ENCODE measurements at places on chromosomes 11 and 22.

DNA sequence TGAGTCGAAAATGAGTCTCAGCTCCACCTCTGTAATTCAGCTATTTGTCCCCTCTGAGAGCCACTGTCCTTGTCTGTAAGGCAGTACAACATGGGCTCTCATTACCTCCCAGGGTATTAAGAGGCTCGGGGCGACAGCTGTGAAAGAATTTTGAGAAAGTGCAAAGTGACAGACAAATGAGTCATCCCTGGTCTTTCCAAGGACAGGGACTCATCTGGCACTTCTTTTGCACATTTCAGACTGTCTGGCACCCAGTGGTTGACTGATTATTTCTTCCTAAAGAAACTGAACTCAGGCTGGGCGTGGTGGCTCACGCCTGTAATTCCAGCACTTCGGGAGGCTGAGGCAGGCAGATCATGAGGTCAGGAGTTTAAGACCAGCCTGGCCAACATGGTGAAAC, 62.1 kb upstream of the ARFGAP3 start:
- H3K27ac ChIP-seq = no peak overlapping the region
- no peak overlapping the region for H3K4me3 ChIP-seq
- H3K36me3 ChIP-seq = no peaks in the 10 kb centered on the region
- H3K27me3 ChIP-seq = no peaks in the 10 kb centered on the region
- no peaks in the 10 kb centered on the region for H3K4me1 ChIP-seq
- no peak for DNase-seq

DNA sequence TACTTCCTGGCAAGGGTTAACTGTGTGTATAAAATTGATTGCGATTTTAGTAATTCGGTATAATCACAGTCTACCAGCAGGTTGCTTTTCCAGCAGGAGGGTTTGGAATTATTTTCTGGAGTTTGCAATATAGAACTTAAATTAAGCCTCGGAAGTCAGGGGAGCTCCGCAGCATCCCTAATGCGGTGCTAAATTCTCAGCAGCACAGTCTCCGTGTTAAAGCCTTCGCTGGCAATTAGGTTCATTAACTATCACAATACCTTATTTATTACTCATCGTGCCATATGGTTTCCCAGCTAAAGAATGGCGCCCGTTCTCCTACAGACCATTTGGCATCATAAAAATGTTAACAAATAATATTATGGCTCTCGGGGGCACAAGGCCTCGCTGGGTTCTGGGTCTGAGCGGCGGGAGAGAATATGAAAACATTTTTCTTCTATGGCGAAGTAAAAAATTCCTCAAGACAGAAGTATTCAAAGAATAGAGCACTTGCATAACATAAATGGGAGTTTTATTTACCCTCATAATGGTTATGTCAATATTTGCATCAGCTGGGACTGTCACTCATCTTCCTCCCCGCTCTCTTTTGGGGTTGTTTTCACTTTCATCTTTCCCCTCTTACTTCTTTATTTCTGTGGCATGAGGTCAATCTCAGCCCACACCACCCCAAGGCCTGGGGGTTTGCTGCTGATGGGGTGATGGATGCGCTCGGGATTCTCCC, 28.1 kb upstream of the ZBTB16 start:
- no peak overlapping the region for H3K27ac ChIP-seq
- H3K27me3 ChIP-seq = no peaks in the 10 kb centered on the region
- no peaks in the 10 kb centered on the region for H3K4me1 ChIP-seq
- no peak overlapping the region for H3K4me3 ChIP-seq

DNA sequence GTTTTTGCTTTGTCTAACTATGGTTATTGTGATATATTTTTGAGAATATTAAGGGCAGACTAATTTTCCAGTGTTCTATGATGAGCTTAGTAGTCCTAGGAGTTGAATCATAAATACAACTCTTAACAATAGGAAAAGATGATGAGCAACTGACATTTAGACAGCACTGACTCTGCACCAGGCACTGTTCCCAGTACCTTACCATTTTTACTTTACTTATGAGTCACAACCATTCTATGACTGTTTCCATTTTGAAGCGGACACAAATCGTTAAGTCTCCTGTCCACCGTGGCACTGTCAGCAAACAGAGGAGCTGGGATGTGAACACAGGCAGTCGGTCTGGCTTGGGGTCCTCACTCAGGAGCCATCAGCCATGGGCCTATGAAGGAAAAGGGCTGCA, 3.4 kb upstream of the SCGB2A2 start:
- no peak for DNase-seq
- no peaks in the 10 kb centered on the region for H3K4me1 ChIP-seq
- no peak overlapping the region for H3K4me3 ChIP-seq
- H3K27me3 ChIP-seq = no peaks in the 10 kb centered on the region
- no peak overlapping the region for H3K27ac ChIP-seq

DNA sequence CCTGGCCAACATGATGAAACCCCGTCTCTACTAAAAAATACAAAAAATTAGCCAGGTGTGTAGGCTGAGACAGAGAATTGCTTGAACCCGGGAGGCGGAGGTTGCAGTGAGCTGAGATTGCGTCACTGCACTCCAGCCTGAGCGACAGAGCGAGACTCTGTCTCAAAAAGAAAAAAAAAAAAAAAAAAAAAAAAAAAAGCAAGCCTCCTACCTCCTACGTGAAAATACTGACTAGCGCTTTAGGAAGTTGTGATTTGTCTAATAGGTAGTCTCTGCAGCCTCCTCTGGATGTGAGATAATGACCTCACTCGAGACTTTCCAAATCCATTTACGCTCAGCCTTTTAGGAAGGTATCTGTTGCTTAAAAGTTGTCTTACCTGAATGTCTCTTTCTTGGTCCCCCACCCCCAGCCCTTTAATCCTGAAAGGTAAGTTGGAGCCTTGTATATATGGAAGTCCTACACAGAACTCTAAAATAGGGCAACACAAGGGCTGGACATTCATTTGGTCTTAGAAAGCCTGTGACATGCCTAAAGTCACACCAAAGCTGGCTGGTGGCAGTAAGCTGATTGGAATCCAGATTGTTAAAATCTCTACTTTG, 5.5 kb downstream of the SEPTIN3 start:
- H3K27me3 ChIP-seq = peaks cover 38% of the 10 kb centered on the region
- H3K4me3 ChIP-seq = no peak overlapping the region
- no peaks in the 10 kb centered on the region for H3K36me3 ChIP-seq
- 0 out of 2 replicates have a peak, but pooled peaks cover 2% of the 10 kb centered on the region for H3K4me1 ChIP-seq
- no peak overlapping the region for H3K27ac ChIP-seq

GRCh38 chr11:79309407-79309806, 131.4 kb downstream of the TENM4 start:
- H3K4me3 ChIP-seq = no peak overlapping the region
- DNase-seq = no peak
- H3K4me1 ChIP-seq = peaks cover 9% of the 10 kb centered on the region

DNA sequence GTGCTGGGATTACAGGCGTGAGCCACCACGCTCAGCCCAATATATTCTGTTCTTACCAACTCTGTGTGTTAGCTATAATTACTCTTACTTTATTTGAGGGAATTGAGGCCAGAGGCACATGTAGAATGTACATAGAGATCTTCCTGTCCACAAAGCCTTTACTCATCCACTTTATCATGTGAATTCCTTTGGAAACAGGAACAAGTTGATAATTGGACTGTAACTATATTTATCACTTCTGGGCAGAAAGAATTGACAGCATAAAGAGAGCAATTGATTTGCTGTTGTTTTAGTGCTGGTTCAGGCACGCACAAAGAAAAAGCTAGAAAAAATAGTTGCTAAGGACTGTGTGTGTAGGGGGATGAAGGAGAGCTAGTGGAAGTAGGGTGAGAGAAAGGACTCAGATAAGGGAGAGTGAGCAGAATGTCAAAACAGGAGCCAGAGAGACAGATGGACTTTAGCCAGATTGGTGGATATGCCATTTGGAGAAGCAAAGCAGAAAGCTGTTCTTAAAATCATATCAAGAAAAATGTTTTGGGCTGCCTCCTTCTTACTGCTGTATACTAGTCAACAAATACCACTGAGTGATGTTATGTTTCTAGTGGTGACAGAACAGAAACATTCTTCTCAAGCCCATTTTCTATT, 929.8 kb upstream of the CNTN5 start:
- DNase-seq = no peak
- H3K27ac ChIP-seq = no peak overlapping the region
- H3K27me3 ChIP-seq = no peaks in the 10 kb centered on the region
- no peaks in the 10 kb centered on the region for H3K36me3 ChIP-seq
- H3K4me3 ChIP-seq = no peak overlapping the region
- no peaks in the 10 kb centered on the region for H3K4me1 ChIP-seq

DNA sequence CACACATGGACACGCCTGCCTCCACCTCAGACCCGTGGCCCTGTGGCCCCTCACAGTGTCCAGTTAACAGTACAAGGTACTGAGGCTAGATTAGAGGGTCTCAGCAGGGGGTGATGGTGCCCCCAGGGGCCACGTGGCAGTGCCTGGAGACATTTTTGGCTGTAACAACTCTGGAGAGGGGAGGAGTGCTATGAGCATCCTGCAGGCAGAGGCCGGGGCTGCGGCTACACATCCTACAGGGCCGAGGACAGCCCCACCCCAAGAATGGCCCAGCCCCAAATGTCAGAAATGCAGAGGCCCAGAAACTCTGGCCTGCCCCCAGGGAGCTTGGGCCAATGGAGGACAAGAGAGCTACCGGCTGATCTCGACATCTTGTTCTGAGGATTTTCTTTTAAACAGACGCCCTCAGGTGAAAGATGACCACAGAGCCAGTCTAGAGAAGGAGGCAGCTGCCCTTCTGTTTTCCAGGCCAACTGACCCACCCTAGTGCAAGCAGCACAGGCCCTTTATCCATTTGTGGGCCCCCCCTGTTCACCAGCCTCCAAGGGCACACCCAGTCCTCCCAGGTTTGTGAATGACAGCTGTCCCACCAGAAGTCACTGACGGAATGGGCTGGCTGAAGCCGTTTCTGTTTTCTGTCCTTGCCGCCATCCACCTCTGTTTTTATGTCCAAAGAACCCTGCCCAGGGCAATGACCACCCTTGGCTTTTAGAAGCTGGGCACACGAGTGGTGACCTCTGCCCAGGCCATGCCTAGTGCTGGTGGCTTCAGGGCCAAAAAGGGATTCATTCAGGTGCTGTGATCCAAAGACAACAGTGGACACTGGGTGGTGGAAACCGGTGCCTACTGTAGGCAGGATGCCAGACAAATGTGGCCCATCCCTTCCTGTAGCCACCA, 85.2 kb upstream of the LINC01488 start:
- peaks cover 39% of the 10 kb centered on the region for H3K27me3 ChIP-seq
- no peaks in the 10 kb centered on the region for H3K36me3 ChIP-seq
- no peak for DNase-seq
- H3K4me3 ChIP-seq = no peak overlapping the region

GRCh38 chr11:88250566-88251242, 75.5 kb upstream of the RAB38 start:
- H3K4me1 ChIP-seq = no peaks in the 10 kb centered on the region

DNA sequence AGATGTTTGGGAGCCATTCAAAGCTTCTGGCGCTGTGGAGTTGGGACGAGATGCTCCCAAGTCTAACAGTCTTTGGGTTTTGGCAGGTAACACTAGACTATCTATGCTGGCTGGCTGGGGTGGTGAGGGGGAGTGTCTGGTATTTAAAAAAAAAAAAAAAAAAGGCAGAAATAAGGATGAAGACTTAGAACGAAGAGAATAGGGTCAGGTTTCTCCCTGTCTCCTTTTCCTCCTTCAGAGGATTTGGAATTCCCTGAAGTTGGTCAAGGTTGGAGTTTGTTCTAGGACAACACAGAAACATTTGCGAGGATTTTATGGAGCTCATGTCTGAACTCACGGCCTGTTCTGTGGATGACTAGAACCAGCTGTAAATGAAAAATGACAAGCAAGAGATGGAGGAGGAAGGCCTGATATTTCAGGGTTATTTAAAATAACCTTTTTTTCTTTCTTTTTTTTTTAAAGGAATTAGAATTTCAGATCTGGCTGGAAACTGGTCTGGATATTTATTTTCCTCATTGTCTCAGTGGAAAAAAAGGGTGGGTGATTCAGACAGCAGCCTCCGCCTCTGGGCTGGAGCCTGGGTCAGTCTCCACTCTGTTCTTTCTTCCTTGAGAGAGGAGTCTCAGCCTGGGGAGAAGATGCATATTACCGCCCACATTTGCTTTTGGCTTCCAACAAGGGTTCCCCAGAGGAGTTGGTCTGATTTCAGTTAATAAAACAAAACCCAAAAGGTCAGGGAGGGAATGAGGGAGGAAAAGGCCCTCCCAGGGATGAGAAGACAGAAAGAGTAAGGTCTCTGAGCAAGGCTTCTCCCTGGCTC, 80.1 kb downstream of the USP35 start:
- no peaks in the 10 kb centered on the region for H3K27me3 ChIP-seq
- H3K36me3 ChIP-seq = no peaks in the 10 kb centered on the region
- no peak overlapping the region for H3K27ac ChIP-seq
- no peaks in the 10 kb centered on the region for H3K4me1 ChIP-seq

GRCh38 chr22:24337894-24338645, 67.4 kb downstream of the SPECC1L start:
- no peak overlapping the region for H3K27ac ChIP-seq
- no peak overlapping the region for H3K4me3 ChIP-seq
- no peaks in the 10 kb centered on the region for H3K27me3 ChIP-seq
- H3K36me3 ChIP-seq = no peaks in the 10 kb centered on the region
- H3K4me1 ChIP-seq = no peaks in the 10 kb centered on the region

DNA sequence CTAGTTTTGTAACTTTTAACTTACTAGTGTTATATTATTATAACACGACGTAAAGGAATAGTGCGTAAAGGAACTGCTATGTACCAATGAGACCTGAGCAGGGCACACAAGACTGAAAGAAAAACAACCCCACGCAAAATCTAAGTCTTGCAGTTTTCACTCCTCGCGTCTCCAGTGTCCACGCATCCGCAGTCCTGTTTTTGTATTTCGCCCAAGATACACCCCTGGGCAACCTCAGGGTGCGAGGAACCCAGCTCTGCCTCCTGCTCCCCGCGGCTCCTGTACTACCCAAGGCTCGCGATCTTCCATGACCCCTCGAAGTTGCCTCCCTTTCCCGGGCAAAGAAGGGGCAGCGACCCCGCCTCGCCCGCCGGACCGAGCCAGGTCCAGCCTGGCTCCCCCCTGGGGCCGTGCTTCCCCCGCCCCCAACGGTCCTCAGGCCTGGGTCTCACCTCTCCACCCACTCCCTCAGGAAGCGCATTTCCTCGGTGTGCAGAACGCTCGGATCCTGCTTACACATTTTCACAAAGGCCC, 393 bp downstream of the ST13 start:
- H3K36me3 ChIP-seq = peaks cover 2% of the 10 kb centered on the region
- H3K27me3 ChIP-seq = no peaks in the 10 kb centered on the region
- peak overlapping the region; percentile 95 for H3K27ac ChIP-seq
- H3K4me3 ChIP-seq = peak overlapping the region; percentile 100

DNA sequence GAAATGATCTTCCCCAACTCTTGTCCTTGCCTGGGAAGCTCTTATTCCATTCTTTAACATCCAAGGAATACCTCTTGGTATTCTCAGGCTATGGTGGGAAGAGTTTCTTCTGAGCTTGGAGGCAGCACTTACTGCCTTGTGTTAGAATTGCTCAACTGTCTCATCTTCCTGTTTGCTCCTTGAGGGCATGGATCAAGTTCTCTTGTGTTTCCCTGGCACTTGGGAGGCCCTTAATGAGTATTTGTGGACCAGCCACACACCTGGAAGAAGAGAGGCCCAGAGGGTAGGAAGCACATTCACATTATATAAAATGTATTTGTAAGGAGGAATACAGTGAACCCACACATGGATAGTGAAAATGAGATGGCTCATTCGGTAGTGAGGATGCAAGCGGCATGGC, 3.4 kb upstream of the SORL1-AS1 start:
- no peaks in the 10 kb centered on the region for H3K36me3 ChIP-seq
- H3K4me1 ChIP-seq = no peaks in the 10 kb centered on the region
- H3K27ac ChIP-seq = no peak overlapping the region
- H3K27me3 ChIP-seq = peaks cover 12% of the 10 kb centered on the region
